Astrocyte (in vitro differentiated cells and primary cell): ENCODE measurements at places on chromosomes 7 and 10.

DNA sequence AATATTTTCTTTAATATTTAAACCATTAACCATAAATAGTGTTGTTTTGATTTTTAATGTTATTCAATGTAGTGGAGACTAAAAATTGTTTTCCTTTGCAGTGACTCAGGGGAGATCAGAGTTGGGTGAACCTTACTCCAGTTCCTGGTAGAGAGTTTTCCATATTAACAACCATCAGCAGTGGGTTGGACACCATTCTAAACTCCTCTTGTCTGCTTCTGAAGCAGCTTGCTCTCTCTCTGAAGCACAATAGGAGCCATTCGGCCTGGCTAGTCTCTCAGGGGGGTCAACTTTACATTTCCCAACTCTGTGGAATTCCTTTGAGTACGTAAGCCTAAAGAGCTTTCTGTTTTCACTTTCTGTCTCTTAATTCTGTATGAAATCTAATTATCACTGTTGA lies 9.4 kb upstream of the NRG3 start:
- DNase-seq: no peak

- DNase-seq: peak; percentile 44
Measured at GRCh38 chr10:72260239-72260975, 13.3 kb upstream of the DDIT4 start.

DNA sequence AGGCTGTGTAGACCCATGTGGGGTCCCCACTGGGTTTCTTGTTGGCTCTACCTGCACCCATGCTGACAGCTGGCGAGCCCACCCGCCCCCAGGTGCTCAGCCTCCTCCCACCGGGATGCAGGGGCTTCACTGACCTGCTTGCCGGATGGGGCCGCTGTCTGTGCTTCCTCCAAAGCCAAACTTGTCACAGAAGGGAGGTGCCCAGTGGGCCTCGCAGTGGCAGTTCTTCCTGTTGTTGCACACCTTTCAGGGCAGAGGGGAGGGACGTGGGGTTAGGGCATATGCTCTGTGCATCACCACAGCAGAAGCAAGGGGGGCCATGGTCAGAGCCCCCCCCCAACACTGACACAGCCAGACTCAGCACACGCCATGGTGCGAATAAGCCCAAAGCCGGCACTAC lies 146.5 kb downstream of the FANK1 start:
- DNase-seq: no peak

DNA sequence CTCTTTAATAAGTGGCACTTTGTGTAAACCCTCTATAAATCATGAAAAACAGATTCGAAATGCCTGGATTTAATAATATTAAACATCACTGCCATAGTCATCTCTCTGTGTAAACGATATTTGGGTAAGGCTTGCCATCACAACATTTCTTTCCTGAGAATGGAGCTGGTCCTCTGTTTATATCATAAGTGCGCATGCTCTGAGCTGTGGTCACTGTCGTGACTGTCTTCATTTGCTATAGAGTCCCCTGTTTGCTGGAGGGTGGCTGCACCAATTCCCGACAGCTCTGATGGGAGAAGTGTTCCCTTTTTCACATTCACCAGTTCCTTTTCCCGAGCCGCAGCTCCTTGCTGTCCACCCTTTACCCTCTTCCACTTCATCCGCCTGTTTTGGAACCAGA lies 50.4 kb upstream of the AGMO start:
- DNase-seq: no peak

- DNase-seq: peak; percentile 100
Measured at GRCh38 chr10:110918643-110919348, at the start of gene BBIP1. BBIP1 (minus strand) TSS chr10:110919180; CDS start chr10:110918157, 1,023 bp downstream.

DNA sequence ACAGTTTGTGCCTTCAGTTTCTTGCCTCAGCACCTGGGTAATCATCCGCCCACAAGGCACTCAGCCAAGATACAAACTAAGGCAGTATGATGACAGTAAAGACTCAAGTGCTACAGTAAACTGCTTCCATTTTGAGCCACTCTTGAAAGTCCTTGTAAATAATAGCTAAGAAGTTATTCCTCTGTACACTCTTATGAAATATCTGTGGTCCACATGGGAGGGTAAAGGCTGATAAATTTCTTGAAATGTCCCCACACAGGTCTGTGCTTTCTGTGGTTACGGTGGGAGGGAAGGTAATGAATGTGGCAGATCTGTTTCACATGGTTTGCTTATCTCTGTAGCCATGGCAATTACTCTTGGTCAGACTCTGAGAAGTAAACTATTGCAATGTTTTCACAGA lies 551.0 kb upstream of the ZWINT start:
- DNase-seq: no peak

GRCh38 chr10:93280699-93281366 lies 201.3 kb downstream of the MYOF start:
- no peak for DNase-seq

- peak; percentile 27 for DNase-seq
Measured at GRCh38 chr7:116380025-116380424, 119.5 kb upstream of the CAV2 start.

DNA sequence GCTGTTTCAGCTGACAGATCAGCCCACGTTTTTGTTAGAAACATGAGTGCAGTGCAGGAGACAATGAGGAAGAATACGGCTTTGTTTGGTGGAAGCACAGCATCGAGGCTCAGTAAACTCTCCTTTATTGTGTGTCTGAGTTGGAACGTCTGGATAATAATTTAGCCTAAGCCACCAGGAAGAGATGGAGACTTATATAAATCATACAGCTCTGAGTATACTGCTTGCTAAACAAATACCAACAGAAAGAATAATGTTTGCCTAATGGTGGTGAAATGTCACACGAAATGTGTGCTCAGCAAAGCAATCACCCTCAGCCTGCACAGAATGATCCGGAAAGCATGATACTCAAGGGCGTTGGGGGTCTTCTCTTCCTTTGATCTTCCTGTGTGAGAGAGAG lies 664.1 kb upstream of the ADARB2 start:
- DNase-seq: no peak

DNA sequence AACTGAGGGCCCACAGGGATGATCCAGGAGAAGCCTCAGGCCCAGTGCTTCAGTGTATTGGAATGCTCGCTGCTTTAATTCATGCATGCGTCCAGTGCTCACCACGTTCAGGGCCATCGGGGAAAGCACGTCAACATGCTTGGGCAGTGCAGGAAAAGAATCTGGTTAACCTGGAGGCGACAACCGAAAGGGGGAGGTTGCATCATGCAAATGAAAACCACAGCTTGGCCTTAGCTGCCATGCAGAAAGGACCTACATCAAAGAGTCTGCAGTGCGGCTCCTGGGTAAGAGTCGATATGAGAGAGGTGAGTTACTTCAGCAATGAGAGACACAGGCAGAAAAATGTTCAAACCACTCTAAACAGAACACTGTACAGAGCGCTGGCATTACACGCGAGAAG lies 440.1 kb downstream of the KCNMA1 start:
- DNase-seq: no peak

DNA sequence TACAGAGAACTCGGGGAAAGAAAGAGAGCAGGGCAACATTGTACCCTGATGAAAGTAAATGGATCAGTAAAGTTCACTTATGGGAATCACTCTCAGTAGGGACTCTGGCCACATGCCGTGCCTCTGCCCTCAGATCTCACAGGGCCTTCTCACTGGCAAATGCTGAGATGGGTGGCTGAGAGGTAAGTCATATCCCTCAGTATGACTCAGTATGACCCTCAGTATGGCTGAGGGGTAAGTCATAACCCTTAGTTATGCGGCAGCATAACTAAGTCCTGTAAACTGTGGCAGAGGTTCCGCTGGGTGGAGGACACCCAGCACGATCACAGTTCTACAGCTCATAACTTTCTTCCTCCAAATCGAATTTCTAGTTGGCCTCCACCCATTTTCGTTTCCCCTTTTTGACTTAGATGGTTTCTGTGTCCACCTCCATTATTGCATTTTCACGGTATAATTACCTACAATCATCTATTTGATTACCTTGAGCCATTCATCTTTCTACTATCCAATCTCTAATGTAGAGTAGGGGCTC lies 26.5 kb upstream of the WNT16 start:
- peak; percentile 73 for DNase-seq

DNA sequence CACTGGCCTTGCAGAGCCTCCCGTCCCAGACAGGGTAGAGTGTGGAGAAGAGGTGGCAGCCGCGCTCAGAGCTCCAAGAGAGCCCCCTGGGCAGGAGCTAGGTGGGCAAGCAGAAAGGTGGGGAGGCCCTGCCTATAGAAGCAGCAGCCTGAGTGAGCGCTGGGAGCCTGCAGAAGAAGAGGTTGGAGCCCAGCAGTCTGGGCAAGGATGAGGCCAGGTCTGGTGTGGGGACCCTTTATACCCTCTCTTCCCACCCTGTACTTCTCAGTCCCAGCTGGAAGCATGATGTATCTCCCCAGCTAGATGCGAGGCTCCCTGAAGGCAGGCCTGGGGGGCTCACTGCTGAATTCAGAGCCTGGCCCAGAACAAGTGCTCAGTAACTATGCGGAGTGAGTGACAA lies 44.5 kb upstream of the ZMIZ1 start:
- no peak for DNase-seq

- peak; percentile 12 for DNase-seq
Measured at GRCh38 chr10:14822879-14823755, 14.7 kb downstream of the CDNF start.

GRCh38 chr7:45919993-45920459 lies 1.0 kb downstream of the IGFBP3 start:
- peak; percentile 6 for DNase-seq

- no peak for DNase-seq
Measured at GRCh38 chr7:139264220-139264619, 33.2 kb downstream of the UBN2 start.

DNA sequence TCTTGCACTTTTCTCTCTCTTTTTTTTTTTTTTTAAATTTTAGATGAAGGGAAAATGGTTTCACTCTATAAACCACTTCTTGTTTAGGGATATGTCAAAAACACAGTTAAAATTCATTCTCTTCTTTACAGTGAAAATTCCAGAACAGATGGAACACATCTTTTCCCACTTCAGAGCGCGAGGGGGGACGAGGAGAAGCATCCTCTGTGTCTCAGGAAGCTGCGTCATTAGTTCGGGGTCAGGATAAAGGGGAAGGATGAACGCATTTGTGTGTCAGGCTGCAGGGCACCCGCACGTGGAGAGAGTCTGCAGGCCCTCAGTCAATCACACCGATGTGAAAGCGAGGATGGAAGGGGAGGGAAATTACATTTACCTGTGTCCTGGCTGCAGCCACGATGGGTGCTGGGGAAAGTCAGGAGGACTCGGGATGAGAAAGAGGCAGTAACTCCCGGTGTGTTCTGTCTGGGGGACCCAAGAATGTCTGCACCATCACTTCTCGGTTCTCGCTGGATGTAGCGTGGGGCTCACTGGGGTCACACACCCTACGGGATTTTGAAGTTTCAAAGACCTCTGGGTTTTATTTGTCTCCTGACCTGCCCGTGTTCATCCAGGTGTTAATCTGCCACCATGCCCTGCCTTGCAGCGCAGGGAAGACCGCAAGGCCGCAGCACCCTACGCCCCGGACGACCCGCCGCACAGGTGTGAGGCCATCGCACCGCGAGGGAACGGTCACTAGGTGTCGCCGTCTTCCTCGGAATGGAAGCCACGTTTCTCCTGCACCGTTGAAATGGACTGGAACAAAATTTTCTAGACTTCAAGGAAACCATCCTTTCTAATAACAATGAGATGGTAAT lies 66.7 kb upstream of the PITRM1 start:
- no peak for DNase-seq

DNA sequence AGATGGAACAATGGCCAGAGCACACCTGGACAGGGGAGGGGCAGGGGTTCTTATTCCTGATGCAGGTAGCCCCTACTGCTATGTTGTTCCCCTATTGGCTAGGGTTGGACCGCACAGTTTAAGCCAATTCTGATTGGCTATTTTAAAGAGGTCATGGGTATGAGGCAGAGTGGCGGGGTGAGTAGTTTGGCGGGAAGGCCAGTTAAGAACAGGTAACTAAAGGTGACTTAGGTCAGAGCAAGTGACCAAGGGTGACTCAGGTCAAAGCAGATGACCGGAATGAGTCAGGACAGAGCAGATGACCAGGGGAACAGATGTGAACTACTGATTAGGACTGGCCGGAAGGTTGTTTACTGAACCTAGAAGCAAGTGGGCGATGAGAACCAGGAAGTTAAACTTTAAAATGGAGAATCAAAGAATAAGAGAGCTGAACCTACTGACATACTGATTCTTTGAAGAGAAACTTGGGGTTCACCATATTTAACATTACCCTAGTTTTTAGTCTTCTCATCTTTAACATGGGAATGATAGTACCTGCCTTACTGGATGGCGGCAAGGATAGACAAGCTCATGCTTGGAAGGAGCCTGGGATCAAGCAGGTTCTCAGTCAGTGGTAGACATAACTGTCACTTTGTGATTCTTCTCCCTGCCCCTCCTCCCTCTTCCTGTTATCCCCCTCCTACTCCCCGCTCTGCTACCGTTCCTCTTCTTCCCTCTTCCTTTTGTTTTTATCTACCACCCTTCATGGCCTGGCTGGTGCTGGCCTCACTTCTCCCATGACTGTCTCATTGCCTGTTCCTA lies 55.0 kb downstream of the CCNY start:
- no peak for DNase-seq

DNA sequence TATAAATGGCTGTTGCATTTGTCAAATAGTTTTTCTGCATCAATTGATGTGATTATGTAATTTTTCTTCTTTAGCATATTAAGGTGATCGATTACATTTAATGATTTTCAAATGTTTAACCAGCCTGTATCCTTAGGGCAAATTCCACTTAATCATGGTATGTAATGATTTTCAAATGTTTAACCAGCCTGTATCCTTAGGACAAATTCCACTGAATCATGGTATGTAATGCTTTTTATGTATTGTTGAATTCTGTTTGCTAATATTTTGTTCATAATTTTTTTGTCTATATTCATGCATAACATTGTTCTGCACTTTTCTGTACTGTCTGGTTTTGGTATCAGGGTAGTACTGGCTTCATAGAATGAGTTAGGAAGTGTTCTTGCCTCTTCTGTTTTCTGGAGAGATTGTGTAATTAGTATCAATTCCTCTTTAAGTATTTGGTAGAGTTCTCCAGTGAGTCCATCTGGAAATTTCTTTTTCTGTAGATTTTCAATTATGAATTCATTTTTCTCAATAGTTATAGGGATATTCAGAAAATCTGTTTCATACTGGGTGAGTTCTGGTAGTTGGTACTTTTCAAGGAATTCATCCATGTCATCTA lies 393.2 kb upstream of the FOXK1 start:
- no peak for DNase-seq

GRCh38 chr7:107017965-107018719 lies 26.4 kb upstream of the PRKAR2B start:
- no peak for DNase-seq

- no peak for DNase-seq
Measured at GRCh38 chr7:31146030-31146429, 93.9 kb downstream of the ADCYAP1R1 start.

GRCh38 chr10:132784866-132785722 lies 853 bp downstream of the NKX6-2 start:
- DNase-seq: no peak

- DNase-seq: no peak
Measured at GRCh38 chr7:30923774-30924413, 12.2 kb downstream of the AQP1 start.

DNA sequence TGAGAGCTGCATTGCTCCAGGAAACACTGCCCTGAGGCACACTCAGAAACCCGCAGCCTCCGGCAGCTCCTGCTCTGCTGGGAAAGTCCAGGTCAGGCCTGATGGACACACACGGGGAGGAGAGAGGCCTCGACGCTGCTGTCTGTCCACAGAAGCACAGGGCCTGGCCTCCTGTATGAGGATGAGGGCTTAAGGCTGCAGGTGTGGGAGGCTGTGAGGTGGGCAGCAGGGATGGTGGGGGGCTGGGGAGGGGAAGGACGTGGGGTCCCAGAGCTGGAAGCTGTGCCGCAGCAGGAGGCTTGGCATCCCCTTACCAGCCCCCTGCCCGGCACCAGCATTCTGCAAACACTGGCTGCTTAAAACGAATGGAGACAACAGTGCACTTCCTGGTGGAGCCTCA lies 186.2 kb downstream of the DNAJB6 start:
- DNase-seq: no peak

- no peak for DNase-seq
Measured at GRCh38 chr7:56447864-56448693, 331.9 kb upstream of the NUPR2 start.
